Naive thymus-derived CD4-positive, alpha-beta T cell (primary cell): ENCODE measurements at places on chromosomes 5 and 9.

- no peak for DNase-seq
These were observed 1.3 kb downstream of the EDIL3 start for GRCh38 chr5:84383296-84383815.

- no peak for DNase-seq
These were observed 81.6 kb upstream of the HAND1 start for GRCh38 chr5:154559398-154560276.

DNA sequence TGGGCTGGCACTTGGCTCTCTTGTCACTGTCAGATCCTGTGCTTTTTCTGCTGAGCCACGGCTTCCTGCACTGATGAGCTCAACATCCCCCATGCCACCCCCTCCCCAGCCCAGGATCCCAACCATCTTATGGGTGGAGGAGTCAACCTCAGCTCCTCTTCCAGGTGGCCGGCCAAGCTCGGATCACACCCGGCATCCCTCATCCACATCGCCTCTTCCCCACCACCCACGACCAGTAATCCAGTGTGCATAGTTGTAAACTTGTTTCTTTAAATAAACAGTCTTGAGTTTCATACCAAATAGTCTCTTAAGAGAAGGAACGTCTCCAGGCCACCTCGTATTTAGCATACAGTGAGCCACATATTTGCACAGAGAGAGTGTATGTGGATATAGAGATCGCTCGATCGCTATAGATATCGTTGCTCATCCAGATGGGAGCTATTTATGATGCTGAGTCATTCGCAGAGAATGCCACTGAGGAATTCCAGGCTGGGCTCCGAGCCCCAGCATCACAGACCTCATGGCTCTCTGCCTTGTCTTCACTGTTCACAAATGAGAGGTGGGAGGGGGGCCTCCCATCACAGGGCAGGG lies 61.8 kb upstream of the CPLX2 start:
- no peak for DNase-seq

DNA sequence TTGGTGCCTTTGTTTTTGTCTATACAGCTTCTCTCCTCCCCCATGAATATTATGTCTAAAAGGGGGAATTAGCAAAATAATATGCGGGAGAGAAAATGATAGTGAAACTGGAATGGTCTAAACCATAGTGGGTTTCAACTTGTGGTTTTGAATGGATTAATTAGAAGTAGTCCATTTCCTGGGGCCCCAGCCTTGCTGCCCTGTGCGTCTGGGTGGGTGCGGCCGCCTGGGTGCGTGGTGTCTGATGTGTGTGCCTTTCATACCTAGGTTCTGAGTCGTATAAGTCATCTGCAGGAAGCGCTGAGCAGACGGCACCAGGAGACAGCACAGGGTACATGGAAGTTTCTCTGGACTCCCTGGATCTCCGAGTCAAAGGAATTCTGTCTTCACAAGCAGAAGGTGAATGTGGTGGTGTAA lies 120.0 kb upstream of the CACNA1B start:
- no peak for DNase-seq

DNA sequence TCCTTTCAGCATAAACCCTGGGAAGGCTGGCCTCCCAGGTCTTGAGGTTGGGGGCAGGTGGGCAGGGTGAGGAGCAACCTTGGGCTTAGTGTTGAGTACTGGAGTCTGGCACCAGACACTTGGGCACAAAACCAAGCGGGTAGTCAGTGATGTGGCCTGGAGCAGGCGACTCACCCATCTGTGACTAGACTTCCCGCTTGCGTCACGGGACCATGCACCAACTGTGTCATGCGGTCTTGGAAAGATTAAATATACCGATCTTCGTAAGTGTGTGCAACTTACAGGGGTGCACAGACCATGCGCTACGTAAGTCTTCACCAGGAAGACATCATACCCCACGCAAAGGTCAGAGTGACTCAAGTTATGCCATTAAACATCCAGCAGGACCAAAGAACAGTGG lies 304.4 kb upstream of the IRX4 start:
- DNase-seq: no peak

DNA sequence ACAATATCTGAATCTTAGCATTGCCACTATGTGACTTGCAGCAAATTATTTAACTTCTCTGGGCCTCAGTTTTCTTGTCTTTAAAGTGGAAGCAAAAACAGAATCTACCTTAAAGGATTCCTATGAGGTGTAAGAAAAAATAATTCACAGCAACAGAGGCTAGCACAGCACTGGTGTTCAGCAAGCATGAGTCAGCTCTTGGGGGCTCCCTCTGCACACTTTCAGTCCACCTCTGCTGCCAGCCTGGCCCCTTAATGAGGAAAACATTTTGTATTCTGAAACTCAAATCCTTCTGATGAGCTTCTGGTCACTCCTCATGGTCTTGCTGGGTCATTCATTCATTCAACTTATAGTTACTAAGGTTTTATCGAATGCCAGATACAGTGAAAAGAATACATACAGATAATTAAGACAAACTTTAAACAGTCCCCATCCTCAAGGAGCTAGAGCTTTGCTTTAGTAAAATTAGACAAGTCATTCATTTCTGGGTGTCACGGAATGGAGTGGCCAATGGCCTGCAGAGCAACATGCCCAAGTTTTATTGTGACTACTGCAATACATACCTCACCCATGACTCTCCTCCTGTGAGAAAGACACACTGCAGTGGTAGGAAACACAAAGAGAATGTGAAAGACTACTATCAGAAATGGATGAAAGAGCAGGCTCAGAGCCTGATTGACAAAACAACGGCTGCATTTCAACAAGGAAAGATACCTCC lies 26.8 kb upstream of the IQGAP2 start:
- DNase-seq: no peak

DNA sequence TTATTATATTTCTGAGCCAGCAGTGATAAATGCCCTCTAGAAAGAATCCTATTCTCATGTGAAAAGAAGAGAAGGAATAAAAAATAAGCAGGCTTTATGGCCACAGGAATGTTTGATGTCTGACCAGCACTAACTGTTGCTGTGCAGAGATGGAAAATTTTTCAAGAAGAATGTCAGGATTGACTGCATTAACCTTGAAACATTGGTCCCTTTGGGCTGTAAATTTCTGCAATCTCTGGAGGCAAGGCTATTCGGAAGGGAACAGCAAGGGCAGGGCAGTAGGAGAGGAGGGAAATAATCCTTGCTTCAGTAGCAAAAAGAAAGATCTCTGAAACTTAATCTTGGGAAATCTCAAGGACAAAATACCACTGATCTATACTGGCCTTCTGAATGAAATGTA lies 415.2 kb downstream of the DNAH5 start:
- no peak for DNase-seq

- no peak for DNase-seq
These were observed 47.4 kb upstream of the FAM120AOS start for GRCh38 chr9:93500571-93501298.

GRCh38 chr9:28883234-28883633 lies 1310.0 kb upstream of the C9orf72 start:
- no peak for DNase-seq

- no peak for DNase-seq
These were observed 217.6 kb downstream of the CDH18 start for GRCh38 chr5:19770396-19770795.

GRCh38 chr5:43627028-43627427 lies 24.0 kb downstream of the NNT start:
- DNase-seq: peak; percentile 27

GRCh38 chr5:42518595-42519221 lies 95.5 kb downstream of the GHR start:
- DNase-seq: no peak

DNA sequence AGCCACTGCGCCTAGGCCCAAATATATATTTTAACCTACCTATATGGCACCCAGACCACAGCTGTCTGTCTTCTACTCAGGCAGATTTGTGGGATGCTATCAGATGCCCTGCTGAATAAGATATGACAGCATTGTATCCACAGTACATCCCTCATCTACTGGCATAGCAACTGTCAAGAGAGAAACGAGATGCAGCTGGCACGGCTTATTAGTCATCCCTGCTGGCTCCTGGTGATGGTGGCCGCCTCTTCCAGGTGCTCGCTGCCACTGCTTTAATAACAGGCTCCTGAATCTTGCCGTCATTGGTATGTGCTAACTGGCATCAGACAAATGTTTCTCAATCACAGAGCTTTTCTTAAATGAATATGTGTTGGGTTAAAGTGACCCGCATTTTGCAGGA lies 34.0 kb downstream of the B4GALT1 start:
- DNase-seq: no peak

DNA sequence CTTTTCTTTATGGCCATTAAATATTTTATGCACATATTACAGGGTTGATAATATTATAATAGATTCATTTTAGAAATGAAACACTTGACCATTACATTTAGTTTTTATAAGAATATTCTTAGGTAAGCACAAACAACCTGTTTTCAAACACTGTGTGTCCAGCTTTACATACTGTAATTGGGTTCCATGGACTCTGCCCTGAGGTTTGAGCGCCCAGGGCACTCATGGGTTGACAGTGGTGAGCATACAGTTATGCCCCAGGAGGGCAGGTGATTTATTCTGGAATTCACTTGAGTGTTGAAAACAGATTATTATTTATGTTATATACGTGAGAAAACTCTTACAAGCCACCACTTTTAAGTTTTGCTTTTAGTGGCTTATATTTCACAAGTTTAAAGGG lies 33.7 kb downstream of the TRIO start:
- DNase-seq: no peak

- no peak for DNase-seq
These were observed 103.5 kb upstream of the SIMC1 start for GRCh38 chr5:176134529-176135223.

- DNase-seq: no peak
These were observed 870.7 kb upstream of the CDH10 start for GRCh38 chr5:25515525-25515924.
